Dorsolateral prefrontal cortex (tissue), 122 donors: ENCODE measurements at places on chromosomes 4 and X. TPM values are rescaled to one million over a fixed set of nuclear protein-coding genes. Genes with fewer than 3 reads are reported as not detected.

The FSTL5 gene
- total RNA-seq, result 15.9 TPM

The CT45A2 gene
- not detected for total RNA-seq

The NOX1 gene
- total RNA-seq, result 0.76 TPM

The SMPX gene
- total RNA-seq, result 4.5 TPM

The GPR34 gene
- 5.5 TPM for total RNA-seq

The CPLX1 gene
- 245 TPM for total RNA-seq

The MAGED4 gene
- total RNA-seq, result 58.9 TPM

The RLIM gene
- 94.6 TPM for total RNA-seq

The GPR50 gene
- total RNA-seq, result not detected

The CCDC158 gene
- total RNA-seq, result 3.4 TPM

The SLC7A11 gene
- total RNA-seq, result 21.3 TPM
